Right cardiac atrium (tissue), 5 donors: ENCODE measurements at places on chromosomes 13 and 19.

DNA sequence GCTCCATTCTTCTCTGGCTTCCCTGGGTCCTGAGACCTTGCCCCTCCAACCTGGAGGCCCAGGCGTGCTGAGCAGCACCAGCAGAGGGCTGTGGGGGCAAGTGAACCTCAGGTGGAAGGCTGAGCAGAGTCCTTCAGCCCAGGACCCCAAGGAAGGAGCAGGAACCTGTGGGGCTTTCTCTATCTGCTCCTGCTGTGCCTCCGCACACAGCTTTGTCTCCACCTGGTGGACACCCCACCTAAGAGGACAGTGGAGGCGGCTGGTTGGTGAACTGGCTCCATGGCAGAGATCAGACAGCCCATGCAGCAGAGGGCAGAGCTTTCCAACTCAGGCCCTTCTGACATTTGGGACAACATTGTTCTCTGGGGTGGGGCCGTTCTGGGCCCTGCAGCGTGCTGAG, 19.7 kb downstream of the ZFR2 start:
- no peak for DNase-seq

GRCh38 chr19:56301155-56301554, 13.5 kb downstream of the ZSCAN5A start:
- DNase-seq = no peak

- DNase-seq = no peak
Measured at GRCh38 chr13:34258646-34259386, 440.9 kb downstream of the RFC3 start.

DNA sequence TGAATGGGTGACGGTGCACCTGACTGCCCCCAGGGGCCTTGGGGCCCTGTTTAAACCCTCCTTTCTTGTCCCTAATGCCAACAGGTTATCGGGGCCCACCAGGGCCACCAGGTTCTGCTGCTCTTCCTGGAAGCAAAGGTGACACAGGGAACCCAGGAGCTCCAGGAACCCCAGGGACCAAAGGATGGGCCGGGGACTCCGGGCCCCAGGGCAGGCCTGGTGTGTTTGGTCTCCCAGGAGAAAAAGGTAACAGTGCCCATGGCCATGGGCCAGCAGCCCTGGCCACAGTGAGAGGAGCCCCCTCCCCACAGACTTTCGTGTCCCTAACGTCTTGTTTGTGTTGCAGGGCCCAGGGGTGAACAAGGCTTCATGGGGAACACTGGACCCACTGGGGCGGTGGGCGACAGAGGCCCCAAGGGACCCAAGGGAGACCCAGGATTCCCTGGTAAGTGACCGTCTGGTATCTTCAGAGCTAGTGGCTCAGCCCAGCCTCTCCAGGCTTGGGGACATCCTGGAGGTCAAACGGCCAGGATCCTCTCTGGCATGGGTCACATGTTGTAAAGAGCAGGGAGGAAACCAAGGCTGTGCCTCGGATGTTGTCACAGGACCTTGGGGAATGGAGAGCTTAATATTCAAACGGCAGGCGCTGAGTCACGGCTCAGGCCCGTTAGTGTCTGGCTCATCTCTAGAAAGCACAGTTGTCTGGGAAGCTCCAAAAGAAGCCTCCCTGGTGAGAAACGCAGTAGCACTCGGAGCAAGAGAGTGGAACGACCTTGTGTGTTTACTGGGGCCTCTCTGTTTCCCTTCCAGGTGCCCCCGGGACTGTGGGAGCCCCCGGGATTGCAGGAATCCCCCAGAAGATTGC, 58.3 kb downstream of the RAB20 start:
- DNase-seq = no peak

DNA sequence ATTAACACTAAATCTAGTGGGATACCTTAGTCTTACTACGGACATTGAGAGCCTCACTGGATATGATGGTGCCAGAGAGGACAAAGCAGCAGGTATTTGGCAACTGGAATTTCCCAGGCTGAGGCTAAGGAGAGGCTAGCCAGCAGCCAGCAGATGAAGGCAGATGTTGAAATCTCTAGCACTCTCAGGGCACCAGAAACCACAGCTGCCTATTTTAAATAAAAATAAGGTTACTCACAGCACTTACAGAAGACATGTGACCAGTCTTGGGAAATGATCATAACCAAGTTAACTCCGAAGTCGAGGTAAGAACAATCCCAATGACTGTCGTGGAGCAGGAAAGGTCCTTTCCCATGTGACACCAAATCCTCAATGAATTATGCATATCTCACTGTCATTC, 1726.0 kb downstream of the EFNB2 start:
- no peak for DNase-seq

DNA sequence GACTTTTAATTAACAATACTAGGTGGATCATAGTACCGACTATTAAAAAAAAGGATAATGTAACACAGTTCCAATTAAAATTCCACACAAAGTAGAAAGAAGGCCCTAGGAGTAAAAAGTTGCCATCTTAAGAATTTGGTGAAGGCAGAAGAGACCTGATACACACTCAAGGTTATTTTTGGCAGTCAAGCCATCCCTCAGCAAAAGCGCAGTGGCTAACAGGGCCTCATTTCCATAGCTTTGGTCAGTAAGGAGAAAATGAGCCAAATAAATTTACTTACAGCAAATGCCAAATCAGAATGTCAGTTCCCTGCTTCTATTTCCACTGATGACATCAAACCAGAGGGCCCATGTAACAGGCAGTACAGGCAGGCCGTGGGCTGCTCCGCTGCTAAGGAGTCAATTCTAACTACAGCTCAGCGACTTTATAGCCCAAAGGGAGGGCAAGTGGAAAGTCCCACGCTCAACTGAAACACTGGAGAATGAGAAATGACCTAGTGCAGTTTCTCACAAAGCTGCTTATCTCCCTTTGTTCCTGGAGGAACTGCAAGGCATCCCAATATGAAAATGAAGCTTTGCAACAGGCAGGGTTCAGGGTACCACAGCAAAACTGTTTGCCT, 6.3 kb downstream of the ARGLU1 start:
- DNase-seq = peak; percentile 51

DNA sequence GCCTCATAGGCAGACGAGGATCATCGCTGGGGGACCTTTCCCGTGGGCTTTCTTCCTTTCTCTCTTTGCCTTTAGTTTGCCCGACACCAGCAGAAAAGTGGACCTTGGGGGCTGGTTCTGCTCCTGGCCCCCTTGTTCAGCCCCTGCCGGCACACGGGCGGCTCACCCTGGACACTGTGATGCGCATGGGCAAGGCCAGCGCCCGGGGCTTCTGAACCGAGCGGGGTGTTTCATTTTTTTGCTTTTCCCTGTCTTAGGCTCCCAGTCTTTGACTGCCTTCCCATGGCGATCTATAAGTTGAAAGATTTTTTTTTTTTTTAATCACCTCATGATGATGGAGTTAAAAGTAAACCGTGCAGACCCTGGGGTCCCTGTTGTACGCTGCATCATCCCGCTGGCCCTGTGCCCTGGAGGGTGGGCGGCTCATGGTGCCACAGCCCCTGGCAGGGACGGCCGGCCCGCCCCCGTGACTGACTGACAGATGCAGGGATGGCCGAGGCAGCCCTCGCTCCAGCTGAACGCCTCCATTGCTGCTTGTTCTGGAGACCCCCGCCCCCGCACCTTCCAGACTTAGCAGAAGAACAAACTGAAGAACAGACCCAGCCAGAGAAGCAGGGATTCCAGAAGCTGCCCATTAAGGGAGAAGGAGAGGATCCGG, 9.6 kb downstream of the TSSK6 start:
- DNase-seq = no peak

DNA sequence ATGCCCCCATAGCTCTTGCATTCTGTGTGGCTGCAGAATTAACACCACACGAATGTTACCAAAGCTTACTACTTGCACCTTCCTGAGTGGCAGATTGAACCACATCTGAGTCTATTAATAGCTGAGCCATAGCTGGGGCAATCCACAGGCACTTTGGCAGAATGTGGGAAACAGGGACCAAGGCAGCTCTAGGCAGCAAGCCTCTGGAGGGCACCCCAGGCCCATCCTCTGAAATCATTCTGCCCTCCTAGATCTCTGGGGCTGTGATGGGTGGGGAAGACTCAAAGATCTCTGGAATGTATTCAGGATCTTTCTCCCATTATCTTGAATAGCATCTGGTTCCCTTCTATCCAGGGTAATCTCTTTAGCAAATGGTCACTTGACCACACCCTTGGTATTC, 139.3 kb downstream of the TNFRSF19 start:
- peak; percentile 55 for DNase-seq

DNA sequence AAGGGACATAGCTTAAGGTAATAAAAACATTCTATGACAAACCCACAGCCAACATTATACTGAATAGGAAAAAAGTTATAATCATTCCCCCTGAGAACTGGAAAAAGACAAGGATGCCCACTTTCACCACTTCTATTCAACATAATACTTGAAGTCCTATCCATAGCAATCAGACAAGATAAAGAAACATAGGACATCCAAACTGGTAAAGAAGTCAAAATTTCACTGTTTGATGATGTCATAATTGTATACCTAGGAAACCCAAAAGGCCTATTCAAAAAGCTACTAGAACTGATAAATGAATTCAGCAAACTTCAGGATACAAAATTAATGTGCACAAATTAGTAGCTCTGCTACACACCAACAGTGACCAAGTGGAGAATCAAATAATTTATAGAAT, 1590.0 kb upstream of the PCDH20 start:
- no peak for DNase-seq

DNA sequence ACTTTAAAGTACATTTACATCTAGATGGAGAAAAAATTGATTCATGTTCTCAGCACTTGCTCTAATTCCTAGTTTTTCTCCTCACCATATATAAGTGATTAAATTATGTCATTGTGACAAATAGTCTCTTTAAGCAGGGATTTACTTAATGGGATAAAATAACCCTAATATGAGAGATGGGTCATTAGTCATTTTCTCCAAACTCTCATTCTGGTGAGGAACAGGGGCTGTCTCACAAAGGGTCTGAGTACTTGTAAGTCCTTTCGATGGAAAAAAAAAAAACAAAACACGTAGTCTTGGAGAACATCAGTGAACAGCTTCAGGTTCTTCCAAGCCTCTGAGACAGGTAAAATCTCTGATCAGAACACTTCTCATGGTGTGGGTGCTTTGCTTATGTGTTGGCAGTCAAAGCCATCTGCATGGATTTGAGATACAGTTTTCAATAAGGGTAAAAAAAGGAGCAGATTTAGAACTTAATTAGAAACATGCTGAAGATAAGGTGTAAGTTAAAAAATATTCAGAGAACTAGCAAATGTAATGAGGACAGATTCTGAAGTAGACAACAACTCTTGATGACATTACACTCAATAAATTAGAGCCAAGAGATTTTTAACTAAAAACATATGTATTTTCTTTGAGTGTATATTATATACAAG, 1668.9 kb upstream of the MIR17HG start:
- DNase-seq = no peak

GRCh38 chr13:45206340-45206739, 5.5 kb upstream of the KCTD4 start:
- no peak for DNase-seq

- DNase-seq = peak; percentile 70
Measured at GRCh38 chr19:5977222-5977784, 637 bp downstream of the RANBP3 start.

GRCh38 chr13:44064357-44064756, 184.7 kb downstream of the LACC1 start:
- DNase-seq = no peak

DNA sequence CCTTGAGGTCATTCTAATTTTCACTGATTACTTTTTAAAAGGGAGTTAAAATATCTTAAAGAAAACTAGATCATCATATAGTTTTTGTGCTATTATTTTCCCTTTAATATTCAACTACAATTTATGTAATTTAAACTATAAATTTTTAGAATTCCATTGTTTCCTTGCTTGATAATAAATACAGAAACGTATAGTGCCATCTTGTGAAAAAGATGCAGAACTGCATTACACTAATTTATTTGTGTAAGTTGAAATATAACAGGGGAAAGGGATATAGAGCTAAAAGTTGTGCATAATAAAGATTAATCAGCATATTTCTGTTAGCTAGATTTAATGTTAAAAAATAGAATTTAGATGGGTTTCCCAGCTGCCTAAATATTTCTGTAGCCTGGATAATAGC, 61.5 kb upstream of the TDRD3 start:
- no peak for DNase-seq

- no peak for DNase-seq
Measured at GRCh38 chr13:111855786-111856185, 211.2 kb upstream of the SOX1 start.

GRCh38 chr13:72004246-72004645, 137.2 kb upstream of the DACH1 start:
- peak; percentile 36 for DNase-seq

- DNase-seq = no peak
Measured at GRCh38 chr19:57269515-57270250, 10.6 kb upstream of the ZNF460 start.

- DNase-seq = no peak
Measured at GRCh38 chr13:33172400-33172799, 113.2 kb downstream of the STARD13 start.

GRCh38 chr13:81487151-81487550, 1146.2 kb upstream of the SPRY2 start:
- no peak for DNase-seq

DNA sequence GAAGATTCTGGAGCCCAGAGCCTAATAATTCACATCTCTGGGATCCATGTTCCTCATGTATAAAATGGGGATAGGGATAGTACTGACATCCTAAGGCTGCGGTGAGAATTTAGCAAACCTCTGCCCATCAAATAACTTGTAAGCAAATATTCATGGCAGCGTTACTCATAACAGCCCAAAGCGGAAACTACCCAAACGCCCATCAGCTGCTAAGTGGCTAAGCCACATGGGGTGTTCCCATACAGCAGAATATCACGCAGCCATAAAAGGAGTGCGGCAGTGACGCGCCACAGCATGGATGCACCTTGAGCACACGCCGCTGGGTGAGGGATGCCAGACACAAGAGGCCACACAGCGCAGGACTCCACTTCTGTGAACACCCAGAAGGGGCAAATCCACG, 19.7 kb downstream of the VRK3 start:
- no peak for DNase-seq

- no peak for DNase-seq
Measured at GRCh38 chr13:70457474-70457873, 349.2 kb upstream of the KLHL1 start.

DNA sequence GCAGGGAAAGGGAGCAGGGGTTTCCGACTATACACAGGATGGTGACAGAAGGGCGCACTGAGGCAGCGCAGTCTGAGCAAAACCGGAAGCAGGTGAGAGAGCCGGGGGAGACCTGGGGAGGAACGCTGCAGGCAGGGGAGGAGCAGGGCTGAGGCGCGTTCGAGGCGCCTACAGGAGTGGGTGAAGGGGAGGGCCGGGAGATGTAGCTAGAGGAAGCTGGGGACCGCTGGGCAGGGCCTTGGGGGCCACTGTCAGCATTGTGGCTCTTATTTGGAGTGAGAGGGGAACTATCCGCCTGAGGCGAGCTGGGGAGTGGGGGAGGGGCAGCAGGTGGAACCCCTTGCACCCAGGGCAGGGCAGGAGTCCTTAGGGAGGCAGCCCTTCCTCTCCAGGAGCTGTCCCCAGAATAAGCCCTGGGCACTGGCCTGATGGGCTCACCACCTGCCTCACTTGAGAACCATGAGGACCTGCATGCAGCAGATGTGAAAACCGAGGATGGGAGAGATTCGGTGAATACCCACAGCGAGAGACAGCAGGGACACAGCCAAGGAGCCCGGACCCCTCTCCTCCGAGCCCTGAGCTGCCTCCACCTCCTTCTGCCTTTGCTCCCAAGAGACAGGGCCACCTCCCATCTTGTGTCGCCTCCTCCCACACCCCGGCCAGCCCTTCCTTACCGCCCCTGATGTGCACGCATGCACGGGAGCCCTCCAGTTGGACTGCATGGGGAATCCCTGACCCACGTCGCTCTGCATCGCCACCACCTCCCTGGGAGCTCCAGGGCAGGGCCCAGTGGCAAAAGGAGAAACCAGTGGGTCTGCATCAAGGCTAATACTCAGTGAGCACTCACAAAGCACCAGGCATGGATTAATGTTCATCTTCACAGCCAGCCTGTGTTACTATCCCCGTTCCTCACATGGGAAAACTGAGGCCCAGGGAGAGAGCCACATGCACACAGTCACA, 10.3 kb downstream of the AKT2 start:
- no peak for DNase-seq
